ENCODE measurements at places on chromosomes 3 and 15. TPM values are rescaled to one million over a fixed set of nuclear protein-coding genes. Genes with fewer than 3 reads are reported as not detected.

GRCh38 chr3:194285024-194285849 is 65.9 kb downstream of the CPN2 start:
- H3K27ac ChIP-seq = no peak overlapping the region
- no peak for DNase-seq
- no peaks in the 10 kb centered on the region for H3K4me1 ChIP-seq
- peaks cover 2% of the 10 kb centered on the region for H3K36me3 ChIP-seq
- no peak overlapping the region for H3K4me3 ChIP-seq
- H3K27me3 ChIP-seq = peaks cover 10% of the 10 kb centered on the region

DNA sequence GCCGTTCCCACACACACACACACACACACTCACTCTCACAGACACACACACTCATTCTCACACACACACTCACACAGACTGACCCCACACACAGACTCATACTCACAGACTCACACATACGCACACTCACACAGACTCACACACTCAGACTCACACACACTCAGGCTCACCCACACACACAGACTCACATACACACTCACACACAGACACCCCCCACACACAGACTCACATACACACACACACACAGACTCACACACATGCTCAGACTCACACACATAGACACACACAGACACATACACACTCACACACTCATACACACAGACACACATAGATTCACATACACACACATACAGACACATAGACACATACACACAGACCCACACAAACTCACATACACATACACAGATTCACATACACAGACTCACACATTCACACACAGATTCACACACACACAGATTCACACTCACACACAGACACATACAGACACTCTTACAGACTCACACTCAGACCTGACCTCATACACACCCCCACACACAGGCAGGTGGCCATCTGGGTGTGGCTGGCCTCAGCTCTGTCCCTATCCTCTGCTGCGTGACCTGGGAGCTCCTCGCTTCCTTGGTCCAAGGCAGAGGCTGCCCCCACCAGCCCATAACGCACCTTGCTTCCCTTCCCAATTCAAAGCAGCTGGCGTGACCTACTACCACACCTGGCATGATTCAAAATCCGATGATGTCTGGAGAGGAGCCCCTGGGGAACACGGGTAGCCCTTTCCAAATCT is 1.9 kb downstream of the C3orf22 start:
- H3K27ac ChIP-seq = no peak overlapping the region
- no peaks in the 10 kb centered on the region for H3K4me1 ChIP-seq
- DNase-seq = no peak
- no peak overlapping the region for H3K4me3 ChIP-seq
- no peaks in the 10 kb centered on the region for H3K36me3 ChIP-seq

Gene RAF1
- 89.9 TPM for total RNA-seq

DNA sequence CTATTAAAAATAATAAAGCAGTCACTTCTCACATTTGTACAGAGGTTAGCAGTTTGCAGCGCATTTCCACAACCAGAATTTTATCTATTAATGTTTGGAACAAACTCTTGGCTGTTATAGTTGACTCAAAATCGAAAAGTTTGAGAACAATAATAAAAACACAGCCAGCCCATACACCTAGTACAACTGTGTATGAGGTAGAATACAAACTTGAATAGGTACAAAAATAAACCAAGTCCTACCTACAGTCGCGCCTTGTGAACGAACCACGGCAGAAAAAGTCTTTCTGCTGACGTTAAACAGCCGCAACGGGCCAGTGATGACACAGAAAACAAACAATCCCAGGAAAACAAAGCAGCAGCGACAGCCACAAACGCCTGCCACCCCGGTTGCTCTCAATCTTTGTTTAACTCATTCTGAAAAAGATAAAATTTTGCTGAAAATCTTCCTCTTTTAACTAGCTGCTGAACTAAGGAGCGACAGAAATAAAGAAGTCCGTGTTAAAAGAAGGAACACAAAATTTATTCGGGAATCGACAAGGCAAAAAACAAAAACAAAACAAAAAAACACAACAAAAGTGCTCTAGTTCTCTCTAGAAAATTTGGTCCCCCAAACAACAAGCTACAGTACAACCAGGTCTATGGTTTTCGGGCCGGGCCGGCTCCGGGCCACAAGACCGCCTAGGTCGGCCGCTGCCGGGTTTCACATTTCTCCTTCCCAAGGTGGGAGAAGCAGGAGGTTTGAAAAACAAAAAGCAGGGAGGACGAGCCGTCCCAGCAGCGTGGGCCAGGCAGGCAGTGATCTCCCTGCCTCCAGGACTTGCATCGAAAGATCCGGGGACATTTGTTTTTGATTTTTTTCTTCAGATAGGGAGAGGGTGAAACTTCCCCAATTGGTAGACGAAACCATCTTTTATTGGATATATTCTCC is 2.9 kb downstream of the FOXL2 start:
- peak overlapping the region; percentile 82 for H3K4me3 ChIP-seq
- peaks cover 38% of the 10 kb centered on the region for H3K4me1 ChIP-seq
- H3K27me3 ChIP-seq = peaks cover 75% of the 10 kb centered on the region
- no peaks in the 10 kb centered on the region for H3K36me3 ChIP-seq
- peak overlapping the region; percentile 12 for H3K27ac ChIP-seq

DNA sequence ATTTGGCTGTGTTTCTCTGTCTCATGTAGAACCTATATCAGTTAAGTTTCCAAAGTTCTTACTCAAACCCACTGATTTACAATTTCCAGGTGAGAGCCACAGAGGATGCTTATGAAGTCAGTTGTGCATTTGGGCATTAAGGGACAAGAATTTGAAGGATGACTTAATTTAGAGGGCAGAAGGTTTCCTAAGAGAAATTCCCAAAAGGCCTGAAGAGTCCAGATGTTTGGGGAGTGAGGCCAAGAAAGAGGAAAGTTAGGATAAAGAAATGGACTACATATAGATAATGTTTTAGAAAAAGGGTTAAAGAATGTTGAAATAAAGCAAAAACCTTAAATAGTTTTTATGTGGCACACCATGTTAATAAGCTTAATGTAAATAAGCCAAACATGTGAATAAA is 338.7 kb upstream of the GRM7 start:
- DNase-seq = no peak
- H3K4me1 ChIP-seq = no peaks in the 10 kb centered on the region
- no peak overlapping the region for H3K4me3 ChIP-seq
- H3K27me3 ChIP-seq = no peaks in the 10 kb centered on the region
- H3K36me3 ChIP-seq = no peaks in the 10 kb centered on the region

DNA sequence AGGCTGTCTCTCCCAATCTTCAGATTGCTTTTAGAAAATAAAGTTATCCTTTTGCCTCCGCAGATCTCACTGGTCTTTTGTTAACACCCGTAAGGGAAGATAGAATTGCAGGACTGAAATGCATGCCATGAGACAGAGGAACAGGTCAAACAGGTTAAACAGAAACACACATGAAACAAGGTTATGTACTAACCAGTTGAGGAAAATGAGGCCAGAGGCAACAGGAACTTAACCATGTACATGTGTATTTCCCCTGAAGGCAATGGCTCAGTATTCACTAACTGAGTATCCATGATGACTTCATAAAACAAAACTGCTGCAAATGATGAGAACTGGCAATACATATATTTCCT is 169.1 kb upstream of the NSMCE3 start:
- no peaks in the 10 kb centered on the region for H3K36me3 ChIP-seq
- no peaks in the 10 kb centered on the region for H3K4me1 ChIP-seq
- H3K27me3 ChIP-seq = no peaks in the 10 kb centered on the region
- no peak overlapping the region for H3K4me3 ChIP-seq

- peaks cover 4% of the 10 kb centered on the region for H3K27me3 ChIP-seq
- H3K4me1 ChIP-seq = peaks cover 11% of the 10 kb centered on the region
- peaks cover 2% of the 10 kb centered on the region for H3K36me3 ChIP-seq
- H3K27ac ChIP-seq = no peak overlapping the region
These were observed 1.2 kb downstream of the KIF23 start for GRCh38 chr15:69415381-69415780.

Gene SKOR1
- total RNA-seq = 0.64 TPM

DNA sequence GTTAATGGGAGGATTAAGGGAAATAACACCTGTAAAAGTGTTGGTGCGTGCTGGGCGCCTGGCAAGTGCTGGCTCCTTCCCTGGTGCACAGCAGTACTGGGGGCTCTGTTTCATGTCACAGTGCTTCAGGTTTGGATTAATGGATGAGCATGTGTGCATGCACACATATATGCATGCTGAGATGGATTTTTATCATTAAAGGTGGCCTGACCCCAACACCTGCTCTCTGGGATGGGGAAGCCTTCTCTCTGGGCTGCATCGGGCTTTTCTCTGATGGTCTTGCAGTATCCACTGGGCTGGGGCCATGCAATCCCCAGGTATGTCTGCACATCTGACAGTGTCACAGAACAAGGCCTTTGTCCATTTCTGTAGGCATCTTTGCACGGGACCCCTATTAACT is 127.5 kb upstream of the PLXNA1 start:
- H3K4me3 ChIP-seq = no peak overlapping the region
- no peak for DNase-seq
- H3K27ac ChIP-seq = no peak overlapping the region
- H3K4me1 ChIP-seq = no peaks in the 10 kb centered on the region
- no peaks in the 10 kb centered on the region for H3K27me3 ChIP-seq

Gene PCOLCE2
- total RNA-seq = not detected

GRCh38 chr3:144018776-144019175 is 47.2 kb downstream of the DIPK2A start:
- H3K36me3 ChIP-seq = peaks cover 4% of the 10 kb centered on the region
- H3K27ac ChIP-seq = no peak overlapping the region
- no peak for DNase-seq
- H3K4me1 ChIP-seq = peaks cover 9% of the 10 kb centered on the region
- no peak overlapping the region for H3K4me3 ChIP-seq

Gene CELF6
- 2.2 TPM for total RNA-seq
